ENCODE measurements at places on chromosomes 6 and 20.

GRCh38 chr20:5511930-5512329 lies 195.2 kb upstream of the PROKR2 start:
- DNase-seq = no peak

DNA sequence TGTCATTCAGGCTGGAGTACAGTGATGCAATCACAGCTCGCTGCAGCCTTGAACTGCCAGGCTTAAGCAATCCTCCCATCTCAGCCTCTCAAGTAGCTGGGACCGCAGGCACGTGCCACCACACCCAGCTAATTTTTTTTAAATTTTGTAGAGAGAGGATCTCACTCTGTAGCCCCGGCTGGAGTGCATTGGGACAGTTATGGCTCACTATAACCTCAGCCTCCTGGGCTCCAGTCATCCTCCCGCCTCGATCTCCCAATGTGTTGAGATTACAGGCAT lies 86.5 kb downstream of the SERAC1 start:
- peak; percentile 58 for DNase-seq

DNA sequence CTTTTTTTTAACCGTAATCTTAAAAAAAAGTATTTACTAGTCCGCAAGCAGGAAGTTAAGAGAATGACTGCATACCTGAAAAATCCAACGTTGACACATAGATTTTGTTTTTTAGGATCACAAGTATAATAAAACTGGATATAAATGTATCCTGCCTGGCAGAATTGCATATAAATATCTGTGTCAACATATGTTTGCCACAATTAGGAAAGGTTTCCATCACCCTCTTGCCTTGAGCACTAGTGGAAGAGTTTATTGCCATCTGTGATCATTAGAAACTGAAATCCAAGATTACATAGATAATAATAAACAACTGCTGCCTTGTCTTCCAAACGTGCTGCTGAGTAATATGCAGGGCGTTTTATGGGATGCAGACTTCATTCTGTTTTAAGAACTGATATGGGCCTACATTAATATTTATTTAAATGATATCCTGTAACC lies 27.9 kb downstream of the PLEKHG1 start:
- no peak for DNase-seq

DNA sequence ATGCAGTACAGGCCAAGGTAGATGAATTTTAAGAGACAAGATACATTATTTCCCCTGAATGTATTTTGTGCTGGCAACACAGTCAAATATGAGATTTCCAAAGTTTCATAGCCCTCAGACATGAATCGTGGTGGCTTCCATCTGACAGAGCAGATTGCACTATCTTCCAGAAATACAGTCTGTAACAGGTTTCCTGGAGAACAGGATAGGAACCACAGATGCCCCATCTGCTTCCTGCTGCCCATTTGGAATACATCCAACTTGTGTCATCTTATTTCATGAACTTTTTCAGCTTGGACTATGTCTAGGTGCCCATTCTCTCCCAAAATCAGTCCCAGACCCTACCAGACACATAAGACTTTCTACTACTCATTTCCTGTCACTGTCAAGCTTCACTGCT lies 426.0 kb downstream of the KIF16B start:
- no peak for DNase-seq

- no peak for DNase-seq
Observed at GRCh38 chr20:10648651-10649050, 25.1 kb downstream of the JAG1 start.

GRCh38 chr6:56690519-56691285 lies 48.0 kb upstream of the DST start:
- no peak for DNase-seq

DNA sequence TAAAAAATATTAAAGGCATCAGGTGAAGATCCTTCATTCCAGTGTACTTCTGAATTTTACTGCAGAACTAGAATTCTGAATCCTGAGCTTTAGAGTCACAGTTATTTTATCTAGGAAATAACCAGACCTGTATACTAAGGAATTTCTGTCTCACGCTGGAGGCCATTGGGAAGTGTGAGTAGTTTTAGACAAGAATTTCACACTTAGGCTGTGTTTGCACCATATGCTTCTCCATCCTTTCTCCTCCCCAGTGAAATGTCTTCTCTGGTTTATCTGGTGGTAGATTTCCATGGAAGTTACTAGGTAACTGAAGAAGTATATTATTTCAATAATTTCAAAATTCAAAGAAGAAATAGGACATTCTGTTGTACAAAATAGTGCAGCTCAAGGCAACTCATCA lies 83.1 kb downstream of the SLC35F1 start:
- no peak for DNase-seq
